T-helper 1 cell (primary cell): ENCODE measurements at places on chromosomes 13 and 19.

DNA sequence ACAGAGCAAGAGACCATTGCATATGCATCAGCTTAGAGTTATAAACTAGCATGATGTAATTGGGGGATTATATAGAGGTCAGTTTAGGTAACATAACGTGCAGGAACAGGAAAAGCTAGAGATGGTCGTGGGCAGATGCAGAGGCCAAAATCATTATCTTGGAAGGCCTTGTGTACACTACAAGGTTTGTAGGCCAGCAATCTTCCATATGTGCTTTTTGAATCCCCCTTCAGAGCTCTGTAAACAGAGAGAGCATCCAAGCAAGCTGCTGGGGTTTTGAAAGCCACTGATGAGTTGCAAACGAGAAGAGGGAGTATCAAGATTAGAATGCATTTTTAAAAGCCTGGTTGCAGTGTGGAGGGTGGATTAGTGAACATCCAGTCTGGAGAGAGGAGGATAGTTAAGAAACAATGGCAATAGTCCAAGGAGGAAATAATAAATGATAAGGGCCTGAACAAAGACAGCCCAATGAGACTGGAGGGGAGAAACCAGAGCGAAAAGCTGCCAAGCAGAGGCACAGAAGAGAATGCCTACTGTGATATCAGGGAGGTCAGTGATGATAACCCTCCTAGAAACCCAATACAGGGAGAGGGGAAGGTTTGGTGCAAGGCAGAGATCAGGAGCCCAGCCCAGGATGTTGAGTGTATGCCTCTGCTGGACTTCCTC, 109.6 kb downstream of the ZAR1L start:
- no peak for DNase-seq

DNA sequence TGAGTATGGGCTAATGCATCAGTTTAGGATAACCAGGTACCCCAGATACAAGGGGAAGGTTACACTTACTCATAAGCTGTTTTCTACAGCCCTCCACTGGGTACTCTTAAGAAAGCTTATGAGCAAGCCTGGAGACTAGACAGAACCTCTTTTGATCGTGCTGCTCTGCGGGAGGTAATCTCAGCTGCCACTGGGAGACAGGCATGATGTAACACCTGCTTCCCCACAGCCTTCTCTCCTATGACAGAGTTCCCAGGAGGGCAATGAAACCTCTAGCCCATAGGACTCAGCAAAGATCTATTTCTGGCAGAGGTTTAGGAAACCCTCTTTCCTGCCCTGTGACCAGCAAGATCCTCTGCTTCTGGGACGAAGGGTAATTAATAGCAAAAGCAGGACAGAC, 65.6 kb downstream of the WASF3 start:
- no peak for DNase-seq

DNA sequence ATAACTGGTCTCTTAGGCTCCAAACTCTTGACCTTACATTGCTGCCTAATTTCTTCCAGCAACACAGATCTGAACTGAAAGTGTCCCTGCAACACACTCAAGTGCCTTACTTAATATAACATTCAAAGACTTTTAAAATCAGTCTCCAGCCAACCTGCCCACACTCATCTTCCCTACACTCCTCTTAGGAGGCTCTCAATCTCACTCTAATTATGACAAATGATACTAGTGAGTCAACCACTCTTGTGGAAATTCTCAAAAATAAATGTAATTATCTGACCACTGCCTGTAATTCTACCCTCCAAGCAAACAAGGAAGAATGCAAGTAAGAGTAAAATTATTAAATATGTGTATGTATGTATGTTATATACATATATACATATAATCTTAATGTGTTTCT, 348.1 kb upstream of the MIR17HG start:
- DNase-seq: no peak

GRCh38 chr19:50939596-50939995, 13.2 kb downstream of the KLK5 start:
- no peak for DNase-seq

- no peak for DNase-seq
These were observed 424.1 kb upstream of the DACH1 start for GRCh38 chr13:72290962-72291681.

GRCh38 chr19:1228161-1228957, 9.4 kb downstream of the CBARP start:
- DNase-seq: no peak

DNA sequence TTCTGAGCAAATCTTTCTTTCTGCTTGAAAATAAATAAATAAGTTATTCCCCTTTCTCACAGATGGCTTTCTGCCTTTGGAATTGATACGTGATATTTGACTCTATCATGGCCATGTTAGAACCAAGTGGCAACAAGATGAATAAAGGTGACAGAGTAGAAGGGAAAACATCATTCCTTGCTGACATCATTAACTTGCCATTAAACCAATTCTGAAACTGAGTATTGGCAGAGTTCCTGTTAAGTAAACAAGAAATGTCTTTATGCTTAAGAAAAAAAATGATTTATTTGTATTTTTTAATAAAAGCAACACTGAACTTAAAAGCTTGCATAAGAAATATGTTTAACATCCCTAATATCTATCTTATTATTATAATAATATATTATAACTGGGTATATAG, 828.1 kb downstream of the PCDH9 start:
- DNase-seq: no peak

- DNase-seq: no peak
These were observed 13.5 kb downstream of the SLC15A1 start for GRCh38 chr13:98738993-98739392.

DNA sequence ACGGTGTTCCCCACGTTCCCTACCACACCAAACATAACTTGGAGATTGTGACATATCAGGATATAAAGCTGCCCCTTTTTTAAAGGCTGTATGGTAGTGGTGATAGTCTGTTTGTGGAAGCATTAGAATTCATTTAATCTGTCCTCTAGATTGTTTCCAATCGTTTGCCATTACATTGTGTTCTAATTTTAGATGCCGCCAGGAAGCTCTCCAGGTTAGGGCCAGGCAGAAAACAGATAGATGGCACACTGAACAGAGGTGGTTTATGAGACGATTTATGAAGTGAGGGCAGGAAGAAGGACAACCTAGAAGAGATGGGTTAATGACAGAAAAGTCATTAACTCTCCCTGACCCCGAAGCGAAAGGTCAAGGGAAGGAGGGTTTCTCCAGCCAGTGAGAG, 30.0 kb downstream of the ARHGEF7 start:
- DNase-seq: no peak

DNA sequence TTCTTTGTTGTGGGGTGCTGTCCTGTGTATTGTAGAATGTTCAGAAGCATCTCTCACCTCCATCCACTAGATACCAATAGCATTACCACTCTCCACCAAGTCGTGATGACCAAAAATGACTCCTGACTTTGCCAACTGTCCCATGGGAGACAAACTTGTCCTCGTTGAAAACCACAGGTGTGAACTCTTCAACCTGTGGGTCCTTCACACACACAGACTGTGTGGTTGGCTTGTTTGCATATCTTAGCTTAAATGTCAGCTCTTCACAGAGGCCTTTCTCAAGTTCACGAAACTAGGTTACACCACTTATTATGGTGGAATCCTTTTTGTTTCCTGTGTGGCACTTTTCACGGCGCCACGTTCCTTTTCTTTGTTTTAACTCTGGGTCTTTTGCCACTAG, 6.8 kb downstream of the GPC5 start:
- DNase-seq: no peak

DNA sequence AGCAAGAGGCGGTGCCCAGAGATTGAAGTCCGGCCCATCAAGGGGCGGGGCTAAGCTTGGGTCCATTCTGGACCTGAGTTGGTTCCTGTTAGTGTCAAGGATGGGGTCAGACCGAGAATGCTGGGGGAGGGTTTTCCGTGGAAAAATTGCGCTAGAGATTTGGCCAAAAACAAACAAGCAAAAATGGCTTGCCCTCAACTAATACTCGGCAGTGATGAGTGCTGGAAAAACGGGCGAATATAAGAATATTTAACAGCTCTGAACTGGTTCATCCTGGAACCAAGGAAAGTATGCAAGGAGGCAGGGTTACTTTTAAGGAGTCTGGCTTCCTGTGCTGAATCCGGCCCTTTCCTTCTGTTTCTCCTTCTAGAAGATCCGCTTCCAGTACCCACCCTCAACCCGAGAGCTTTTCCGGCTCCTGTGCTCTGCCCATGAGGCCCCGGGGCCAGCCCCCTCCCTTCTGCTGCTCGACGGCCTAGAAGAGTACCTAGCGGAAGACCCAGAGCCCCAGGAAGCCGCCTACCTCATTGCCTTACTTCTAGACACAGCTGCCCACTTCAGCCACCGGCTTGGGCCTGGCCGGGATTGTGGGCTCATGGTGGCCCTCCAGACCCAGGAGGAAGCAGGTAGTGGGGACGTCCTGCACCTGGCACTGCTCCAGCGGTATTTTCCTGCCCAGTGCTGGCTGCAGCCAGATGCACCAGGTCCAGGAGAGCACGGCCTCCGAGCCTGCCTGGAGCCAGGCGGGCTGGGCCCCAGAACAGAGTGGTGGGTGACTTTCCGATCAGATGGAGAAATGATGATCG, 880 bp downstream of the SWSAP1 start:
- peak; percentile 69 for DNase-seq

DNA sequence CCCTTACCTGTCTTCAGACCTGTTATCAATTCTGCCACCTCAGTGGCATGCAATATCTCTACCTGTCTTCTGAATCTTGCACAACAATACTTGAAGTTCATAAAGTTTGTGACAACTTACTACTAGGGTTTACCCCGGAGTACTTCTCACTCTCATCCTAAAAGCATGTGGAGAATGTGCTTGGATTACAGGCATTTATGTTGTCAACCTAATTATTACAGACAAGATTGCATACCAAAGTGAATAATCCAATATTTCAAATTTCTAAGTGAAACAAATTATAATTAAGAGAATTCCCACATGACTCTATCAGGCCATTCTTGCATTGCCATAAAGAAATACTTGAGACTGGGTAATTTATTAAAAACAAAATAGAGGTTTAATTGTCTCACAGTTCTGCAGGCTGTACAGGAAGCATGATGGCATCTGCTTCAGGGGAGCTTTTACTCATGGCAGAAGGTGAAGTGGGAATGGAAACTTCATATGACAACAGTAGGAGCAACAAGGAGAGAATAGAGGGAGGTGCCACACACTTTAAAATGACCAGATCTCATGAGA, 661.0 kb upstream of the SPRY2 start:
- DNase-seq: no peak

- no peak for DNase-seq
These were observed 86.9 kb downstream of the DOCK9 start for GRCh38 chr13:98890925-98891324.

- DNase-seq: no peak
These were observed 331.0 kb downstream of the DNAJC15 start for GRCh38 chr13:43354153-43354945.

- no peak for DNase-seq
These were observed 46.7 kb upstream of the MEDAG start for GRCh38 chr13:30859326-30859725.

GRCh38 chr13:39536274-39536673, 66.7 kb downstream of the LHFPL6 start:
- no peak for DNase-seq

DNA sequence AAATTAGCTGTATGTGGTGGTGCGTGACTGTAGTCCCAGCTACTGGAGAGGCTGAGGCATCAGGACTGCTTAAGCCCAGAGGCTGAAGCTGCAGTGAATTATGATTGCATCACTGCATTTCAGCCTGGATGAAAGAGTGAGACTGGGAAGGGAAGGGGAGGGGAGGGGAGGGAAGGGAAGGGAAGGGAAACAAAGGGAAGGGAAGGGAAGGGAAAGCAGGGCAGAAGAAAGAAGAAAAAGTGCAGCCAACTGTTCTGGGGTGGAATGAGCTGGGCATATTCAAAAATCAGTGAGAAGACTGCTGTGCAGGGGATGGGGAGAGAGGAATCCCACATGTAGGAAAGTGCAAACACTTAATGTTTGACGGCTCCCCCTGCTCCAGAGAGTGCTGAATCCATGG, 905.5 kb downstream of the UQCRFS1 start:
- no peak for DNase-seq

- DNase-seq: no peak
These were observed 1.7 kb downstream of the COMP start for GRCh38 chr19:18789422-18789869.

- DNase-seq: no peak
These were observed 19.7 kb upstream of the CEACAM3 start for GRCh38 chr19:41776700-41777099.

- DNase-seq: no peak
These were observed 38.3 kb downstream of the RAB20 start for GRCh38 chr13:110523180-110523579.

GRCh38 chr19:44260343-44260681, 626 bp downstream of the ZNF233 start:
- DNase-seq: no peak

DNA sequence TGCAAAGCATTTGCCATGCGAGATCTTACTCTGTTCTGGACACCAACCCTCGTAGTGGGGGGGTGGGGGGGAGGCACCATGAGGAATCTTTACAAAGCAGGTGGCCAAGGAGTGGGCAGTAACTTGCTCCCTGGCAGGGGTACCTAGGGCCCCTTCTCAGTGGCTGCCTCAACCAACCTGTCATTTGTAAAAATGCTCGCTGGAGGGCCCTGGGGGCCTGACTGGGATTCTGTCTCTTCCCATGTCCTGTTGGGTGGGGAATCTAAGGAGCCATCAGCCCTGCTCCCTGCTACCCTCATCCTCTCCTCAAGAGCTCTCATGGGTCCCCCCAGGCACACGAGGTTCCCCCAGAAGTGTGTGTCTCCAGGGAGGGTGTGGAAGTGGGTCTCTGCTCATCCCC, 1.5 kb downstream of the KCNN1 start:
- DNase-seq: no peak

- DNase-seq: no peak
These were observed 62.8 kb downstream of the EFNB2 start for GRCh38 chr13:106472621-106473020.

GRCh38 chr19:43430976-43431375, 16.3 kb downstream of the TEX101 start:
- DNase-seq: no peak

GRCh38 chr19:32053376-32053775, 292.0 kb upstream of the ZNF507 start:
- DNase-seq: no peak

DNA sequence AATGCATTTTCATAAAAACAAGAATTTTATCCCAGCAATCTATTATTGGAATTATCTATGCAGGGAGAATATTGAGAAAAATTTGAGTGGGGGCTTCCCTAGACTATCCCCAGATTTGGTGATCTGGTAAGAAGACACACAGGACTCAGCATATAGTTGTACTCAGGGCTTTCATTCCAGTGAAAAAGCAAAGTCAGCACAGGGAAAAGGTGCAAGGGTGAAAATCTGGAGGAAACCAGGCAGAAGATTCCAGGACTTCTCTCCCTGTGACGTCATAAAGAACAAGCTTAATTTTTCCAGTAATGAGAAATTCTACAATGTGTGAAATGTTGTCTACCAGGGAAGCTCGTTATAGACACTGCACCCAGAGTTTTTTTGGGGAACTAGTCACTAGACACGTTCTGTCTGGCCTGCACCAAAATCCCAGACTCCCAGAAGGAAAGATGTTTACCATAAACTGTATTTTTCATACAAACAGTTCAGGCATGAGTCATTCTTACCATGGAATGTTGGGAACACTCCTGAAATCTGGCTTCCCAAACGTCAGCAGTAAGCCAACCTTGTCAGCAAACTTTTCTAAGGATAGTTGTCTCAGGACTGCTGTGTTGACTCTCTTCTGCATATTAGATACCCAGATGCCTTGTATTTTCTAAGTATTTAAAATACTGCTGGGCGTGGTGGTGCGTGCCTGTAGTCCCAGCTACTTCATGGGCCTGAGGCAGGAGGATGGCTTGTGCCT, 107.4 kb downstream of the DNAJC3 start:
- DNase-seq: no peak
